ENCODE measurements at places on chromosomes 1 and 21.

- DNase-seq = no peak
These were observed 84.7 kb downstream of the TRIM11 start for GRCh38 chr1:228321895-228322294.

DNA sequence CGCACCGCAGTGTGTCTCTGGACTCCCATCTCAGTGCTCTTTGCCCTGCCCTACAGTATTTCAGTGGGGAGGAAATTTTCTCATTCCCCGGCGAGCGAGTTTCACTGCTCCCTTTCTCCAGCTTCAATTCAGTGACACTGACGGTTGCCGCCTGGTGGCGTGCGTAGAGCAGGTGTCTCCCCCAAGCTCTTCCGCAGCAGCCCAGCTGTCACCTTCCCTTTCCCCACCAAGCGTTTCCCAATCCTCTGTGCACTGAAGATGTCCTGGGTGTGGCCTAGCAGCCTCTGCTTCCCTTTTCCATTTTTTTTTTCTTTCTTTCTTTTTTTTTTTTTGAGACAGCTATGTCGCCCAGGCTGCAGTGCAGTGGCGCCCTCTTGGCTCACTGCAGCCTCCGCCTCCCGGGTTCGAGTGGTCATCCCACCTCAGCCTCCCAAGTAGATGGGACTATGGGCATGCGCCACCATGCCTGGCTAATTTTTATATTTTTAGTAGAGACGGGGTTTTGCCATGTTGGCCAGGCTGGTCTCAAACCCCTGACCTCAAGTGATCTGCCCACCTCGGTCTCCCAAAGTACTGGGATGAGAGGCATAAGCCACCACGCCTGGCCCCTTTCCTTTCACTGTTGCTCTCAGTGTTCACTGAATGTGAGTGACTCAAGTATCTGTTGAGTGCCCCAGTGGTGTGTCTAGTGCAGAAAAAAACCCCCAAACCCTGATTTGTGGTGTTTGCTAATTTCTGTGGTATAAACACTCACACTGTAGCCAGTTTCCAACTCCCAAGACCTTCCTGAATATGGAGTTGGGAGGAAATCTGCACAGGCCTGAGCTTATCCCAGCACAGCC is 30.1 kb downstream of the TNFRSF1B start:
- peak; percentile 35 for DNase-seq

DNA sequence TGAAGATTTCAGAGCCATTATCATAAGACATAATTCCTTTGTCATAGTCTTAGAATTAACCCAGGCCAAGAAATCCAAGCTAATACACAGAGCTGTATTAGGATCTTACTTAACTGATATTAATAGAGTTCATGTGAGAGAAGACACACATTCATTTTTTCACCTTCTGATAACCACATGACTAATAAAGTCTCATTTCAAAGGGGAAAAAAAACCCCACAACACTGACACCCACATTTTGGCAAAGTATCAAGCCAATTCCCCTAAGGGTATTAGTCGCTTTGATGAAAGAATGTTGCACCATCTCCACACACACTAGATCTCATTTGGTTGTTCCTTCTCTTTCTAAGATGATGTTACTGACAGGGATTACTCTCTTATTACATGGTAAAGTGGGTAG is 344.4 kb upstream of the ESRRG start:
- no peak for DNase-seq

DNA sequence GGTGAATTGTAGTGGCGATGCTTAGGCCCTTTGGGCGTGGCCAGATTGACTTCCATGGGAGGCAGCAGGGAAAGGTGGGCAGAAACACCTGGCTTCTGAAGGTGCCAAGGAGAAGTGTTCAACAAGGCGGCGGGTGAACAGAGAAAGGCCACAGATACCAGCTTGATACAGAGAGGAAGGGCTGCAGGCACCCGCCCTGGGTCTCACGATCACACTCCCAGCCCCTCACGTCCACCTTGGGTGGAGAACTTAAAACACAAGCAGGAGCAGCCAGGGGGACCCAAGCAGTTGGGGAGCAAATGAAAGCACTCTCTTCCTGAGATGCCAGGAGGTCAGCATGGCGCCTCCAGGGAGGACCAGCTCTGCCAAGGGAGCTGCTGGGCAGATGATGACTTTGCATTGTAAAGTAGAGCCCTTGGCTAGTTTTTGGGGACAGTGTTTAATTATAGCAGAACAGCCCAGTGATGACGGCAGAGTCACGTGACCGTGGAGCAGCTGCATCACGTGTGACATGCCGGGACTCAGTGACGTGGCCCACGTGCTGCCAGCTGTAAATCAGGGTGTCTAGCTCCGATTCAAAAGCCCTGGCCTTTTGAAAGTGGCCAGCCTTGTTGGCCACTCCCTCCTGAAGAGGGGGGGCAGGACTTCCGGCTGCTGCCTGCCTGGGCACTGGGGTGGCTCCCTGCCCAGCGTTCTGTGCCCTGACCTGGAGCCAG is 19.0 kb downstream of the SLC37A1 start:
- no peak for DNase-seq

DNA sequence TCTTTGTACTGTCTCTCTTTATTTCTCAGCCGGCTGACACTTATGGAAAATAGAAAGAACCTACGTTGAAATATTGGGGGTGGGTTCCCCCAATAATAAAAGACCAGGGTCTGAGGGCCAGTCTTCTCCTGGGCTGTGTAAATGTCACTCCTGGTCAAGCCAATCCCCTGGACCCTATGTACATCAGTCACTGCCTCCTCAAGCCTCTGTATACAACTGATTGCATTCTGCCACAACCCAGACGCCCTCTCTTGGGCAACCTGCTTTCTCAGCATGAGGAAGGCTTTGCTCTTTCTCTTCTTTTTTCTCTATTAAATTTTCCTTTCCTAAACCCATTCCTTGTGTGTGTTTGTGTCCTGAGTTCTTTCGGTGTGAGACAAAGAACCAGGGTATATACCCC is 84.1 kb upstream of the SERBP1 start:
- no peak for DNase-seq

DNA sequence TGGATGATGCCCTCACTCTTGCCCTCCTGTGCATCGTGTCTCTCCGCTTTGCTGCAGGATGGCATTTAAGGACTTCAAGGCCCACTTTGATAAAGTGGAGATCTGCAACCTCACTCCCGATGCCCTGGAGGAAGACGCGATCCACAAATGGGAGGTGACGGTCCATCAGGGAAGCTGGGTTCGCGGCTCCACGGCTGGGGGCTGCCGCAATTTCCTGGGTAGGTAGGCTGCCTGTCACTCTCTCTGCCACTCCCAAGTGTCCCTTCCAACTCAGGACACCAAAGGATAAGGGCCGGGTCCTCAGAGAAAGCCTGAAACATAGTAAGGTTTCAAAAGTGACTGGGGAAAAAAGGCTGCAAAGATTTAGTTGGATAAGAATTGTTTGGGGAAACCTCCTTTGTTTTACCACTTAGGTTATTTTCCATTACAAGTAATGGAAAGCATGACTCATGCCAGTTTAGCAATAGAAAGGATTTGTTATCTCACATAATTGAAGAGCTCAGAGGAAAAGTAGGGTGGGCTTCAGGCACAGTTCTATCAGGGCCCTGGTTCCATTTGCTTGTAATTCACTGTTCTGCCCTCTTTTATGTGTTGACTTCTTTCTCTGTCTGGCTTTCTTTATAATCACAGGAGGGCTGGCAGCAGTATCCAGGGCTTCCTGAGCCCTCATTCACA is 31.9 kb downstream of the CAPN9 start:
- DNase-seq = no peak

- DNase-seq = no peak
These were observed 6.5 kb downstream of the WNT3A start for GRCh38 chr1:228013131-228013934.

Data from hepatocyte (in vitro differentiated cells).